Caki2 (cell line): ENCODE measurements at places on chromosomes 5 and 9. TPM values are rescaled to one million over a fixed set of nuclear protein-coding genes. Genes with fewer than 3 reads are reported as not detected.

The OR1Q1 gene
- total RNA-seq, result not detected in 2 replicates

DNA sequence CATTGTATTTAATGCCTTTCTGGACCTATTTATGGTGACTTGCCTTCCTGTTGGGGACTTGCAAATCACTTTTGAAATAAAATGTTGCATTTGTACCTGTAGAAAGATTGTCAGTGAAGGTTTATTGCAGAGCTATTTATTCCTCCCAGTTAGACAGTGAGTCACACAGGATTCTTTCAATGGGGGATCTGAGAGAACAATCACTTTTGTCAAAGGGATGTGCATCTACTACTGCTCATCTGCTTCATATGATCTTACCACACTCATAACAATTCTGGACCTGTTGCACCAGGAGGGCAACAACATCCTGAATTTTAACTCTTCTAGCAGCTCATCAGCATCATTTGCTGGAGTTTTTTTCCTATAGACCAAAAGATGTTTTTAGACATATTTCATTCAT is 66.8 kb downstream of the FBXL7 start:
- no peak for DNase-seq

- peak; percentile 41 for DNase-seq
These were observed 1.1 kb downstream of the POMT1 start for GRCh38 chr9:131503626-131504465.

GRCh38 chr5:87185838-87186237 is 81.8 kb upstream of the RASA1 start:
- no peak for DNase-seq

DNA sequence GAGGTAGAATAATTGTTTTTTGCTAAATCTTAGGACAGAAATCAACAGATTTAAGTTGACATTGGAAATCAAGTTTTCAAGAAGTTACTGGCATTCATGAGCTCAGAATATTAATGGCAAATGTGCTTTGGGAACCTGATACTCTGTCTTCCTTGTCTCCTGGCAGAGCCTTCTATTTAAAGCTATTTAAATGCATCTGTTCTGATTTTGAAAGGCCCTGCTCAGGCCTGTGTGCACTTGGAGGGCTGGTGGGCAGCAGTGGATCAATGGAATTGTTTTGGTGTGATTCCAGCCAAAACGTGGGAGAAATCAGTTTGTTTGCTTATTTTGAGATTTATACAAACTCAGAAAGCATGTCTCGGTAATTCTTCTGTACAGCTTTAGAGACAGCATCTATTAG is 38.5 kb downstream of the FBXL7 start:
- DNase-seq, result no peak

- no peak for DNase-seq
These were observed 9.8 kb upstream of the SLC36A3 start for GRCh38 chr5:151313357-151313756.

DNA sequence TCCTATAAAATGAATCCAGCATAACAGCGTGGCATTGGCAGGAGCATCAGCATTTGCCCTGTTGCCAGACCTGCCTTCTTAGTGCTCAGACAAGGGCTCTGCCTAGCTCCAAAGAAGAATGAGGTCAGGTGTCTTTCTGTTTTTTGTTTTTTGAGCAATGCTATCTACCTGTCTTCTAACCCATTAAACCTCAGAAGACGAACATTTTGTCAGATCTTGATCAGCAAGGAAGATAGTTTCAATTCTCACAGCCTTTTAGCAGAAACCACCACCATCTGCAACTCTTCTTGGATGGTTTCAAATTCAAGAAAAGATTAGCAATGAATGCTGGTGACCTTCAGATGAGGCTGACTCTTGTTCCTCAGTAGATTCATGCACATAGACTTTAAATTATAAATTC is 103.5 kb upstream of the IQGAP2 start:
- no peak for DNase-seq

The SLC45A2 gene
- total RNA-seq, result not detected in 2 replicates

DNA sequence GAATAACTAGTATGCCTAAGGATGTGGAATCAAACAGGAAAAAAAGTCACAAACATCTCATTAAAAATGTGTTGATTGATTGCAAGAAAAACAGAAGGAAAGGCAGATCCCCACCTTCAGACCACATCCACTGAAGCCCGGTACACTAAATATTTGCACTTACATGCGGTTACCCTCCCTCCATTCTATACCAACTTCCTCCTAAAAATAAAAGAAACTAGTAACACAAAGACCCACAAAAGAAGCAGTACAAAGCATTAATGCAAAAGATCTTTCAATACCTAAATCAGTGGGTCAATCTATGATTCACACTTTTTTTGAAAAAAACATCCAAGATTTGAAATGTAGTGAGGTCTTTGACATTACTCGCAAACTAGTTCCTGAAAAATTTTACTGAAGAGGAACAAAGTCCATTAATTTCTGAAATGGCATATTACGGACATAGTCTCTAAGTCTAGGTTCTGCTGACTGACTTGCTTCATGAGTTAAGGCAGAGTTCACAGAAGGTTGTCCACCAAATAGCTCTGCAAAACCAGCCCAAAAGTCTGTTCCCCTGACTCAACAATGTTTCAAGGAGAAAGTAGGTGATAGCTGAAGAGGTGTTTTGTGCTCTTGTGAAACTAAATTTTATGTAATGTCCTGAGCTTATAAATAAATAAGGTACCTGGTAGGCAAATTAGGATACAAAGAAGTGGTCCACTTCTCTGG is 100.7 kb downstream of the PAM start:
- DNase-seq, result no peak

The PGM5 gene
- total RNA-seq, result not detected in 2 replicates

DNA sequence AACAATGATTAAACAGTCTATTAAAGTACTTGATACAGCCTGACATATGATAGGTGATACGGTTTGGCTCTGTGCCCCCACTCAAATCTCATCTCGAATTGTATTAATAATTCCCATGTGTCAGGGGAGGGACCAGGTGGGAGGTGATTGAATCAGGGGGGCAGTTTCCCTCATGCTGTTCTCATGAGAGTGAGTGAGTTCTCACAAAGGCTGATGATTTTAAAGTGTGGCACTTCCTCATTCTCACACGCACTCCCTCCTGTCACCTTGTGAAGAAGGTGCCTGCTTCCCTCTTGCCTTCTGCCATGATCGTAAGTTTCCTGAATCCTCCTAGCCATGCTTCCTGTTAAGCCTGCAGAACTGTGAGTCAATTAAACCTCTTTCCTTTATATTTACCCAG is 40.1 kb upstream of the TARS1 start:
- DNase-seq, result no peak

The ATP6V0E1 gene
- total RNA-seq, result 473 and 572 TPM in 2 replicates

DNA sequence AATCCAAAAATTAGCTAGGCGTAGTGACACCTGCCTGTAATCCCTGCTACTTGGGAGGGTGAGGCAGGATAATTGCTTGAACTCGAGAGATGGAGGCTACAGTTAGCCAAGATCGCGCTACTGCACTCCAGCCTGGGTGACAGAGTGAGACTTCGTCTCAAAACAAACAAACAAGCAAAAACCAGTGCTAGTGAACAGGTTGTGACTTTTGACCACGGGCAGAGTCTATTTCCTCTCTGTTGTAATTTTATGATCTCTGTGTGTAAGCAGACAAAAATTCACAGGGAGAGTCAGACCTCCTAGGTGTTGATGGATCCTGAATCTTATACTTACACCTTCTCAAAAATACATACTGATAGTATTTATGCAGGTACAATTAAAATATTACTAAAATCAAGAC is 65.8 kb downstream of the SPEF2 start:
- DNase-seq, result no peak

The SH2D3C gene
- not detected in 2 replicates for total RNA-seq

The PCDHB8 gene
- not detected in 2 replicates for total RNA-seq

The SPATA6L gene
- total RNA-seq, result 0.20 and 4.4 TPM in 2 replicates
